ENCODE measurements at places on chromosomes 7 and 10.

- DNase-seq = no peak
These were observed 47.5 kb downstream of the BRAF start for GRCh38 chr7:140877249-140877524.

- DNase-seq = no peak
These were observed 35.1 kb upstream of the DNAH11 start for GRCh38 chr7:21507627-21508343.

DNA sequence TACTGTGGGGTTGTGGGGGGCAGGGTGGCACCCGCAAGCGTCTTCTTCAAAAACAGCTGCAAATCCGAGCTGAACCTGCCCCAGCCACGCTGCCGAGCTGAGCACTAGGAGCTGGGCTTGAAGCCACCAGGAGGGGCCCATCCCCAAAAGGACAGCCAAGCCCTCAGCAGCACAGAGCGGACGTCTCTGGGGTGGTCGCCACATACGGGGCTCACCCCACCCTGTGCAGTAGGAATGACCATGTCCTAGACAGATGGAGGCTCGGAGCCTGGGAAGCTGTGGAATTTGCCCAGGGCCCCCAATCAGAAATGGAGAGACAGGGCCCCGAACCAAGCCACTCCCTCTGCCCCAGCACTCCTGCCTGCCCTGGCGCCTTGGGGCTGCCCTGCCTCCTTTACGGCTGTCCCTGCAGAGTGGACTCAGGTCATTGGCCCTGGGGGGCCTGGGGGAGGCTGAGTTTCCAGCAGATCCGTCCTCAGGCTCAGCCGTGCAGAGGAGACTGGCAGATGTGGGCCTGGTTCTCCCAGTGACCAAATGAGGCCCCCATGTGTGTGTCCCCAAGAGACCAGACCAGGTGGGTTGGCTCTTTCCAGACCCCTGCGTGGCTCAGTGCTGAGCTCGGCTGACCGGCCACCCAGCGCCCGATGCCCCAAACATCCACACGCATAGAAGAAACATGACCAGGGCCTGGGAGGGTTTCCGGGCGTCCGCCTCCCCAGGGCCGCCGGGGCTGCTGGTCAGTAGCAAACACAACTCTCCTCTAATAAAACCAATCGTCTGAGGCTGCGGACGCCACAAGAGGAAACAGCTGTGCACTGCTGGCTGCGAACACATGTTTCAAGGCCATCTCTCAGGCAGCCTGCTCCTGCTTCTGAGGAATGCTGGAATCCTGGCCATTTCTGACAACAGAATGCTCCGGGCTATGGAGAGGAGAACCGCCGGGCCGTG, 54.9 kb downstream of the PDGFA start:
- no peak for DNase-seq

GRCh38 chr10:74055383-74056049, 57.6 kb downstream of the VCL start:
- DNase-seq = no peak

- no peak for DNase-seq
These were observed 5.7 kb upstream of the PIP start for GRCh38 chr7:143126146-143126545.

- DNase-seq = no peak
These were observed 232.8 kb upstream of the NPSR1 start for GRCh38 chr7:34425194-34425593.

DNA sequence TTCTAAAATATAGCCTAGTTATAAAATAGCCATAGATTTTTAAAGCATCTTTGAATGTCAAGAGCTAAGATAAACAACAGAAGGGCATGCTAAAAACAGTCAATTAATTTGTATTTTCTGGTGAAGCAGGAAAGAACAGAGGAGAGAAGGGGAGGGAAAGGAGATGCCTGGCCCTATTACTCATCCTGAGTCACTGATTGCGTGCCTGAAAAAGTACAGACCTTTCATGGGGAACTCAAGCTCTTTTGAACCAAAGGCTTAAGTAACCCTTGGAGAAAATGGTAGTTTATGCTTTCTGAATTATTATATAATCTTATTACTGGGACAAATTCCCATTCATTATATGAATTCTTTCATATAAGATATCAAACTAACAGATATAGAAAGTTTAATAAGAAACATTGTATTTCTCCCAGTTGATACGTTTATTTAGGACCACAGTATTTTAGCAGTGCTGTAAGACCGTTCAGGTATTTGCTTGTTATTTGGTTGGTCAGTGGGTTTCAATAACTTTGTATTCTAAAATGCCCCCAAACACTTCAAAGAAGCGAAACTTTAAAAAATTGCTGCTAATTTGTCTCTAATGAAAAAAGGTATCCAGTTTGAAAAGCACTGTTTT, 151.3 kb downstream of the HGF start:
- no peak for DNase-seq

DNA sequence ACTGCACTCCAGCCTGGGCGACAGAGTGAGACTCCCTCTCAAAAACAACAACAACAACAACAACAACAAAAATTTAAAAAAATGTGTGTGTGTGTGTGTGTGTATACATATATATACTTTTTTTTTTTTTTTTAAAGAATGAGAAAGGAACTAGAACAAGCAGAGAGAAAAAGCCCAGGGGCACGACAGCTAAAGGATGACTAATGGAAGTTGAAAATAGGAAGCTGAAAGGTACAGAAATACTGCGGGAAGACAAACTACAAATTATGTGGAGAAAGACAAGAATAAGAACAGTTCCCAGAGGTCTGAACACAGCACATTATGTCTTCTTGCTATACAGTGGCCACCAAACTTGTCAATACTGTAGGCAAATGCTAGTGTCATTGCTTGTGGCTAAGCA, 141.9 kb upstream of the PRSS1 start:
- no peak for DNase-seq

GRCh38 chr10:8181496-8182157, 127.1 kb downstream of the GATA3 start:
- DNase-seq = no peak

- peak; percentile 27 for DNase-seq
These were observed 670 bp downstream of the TPK1 start for GRCh38 chr7:144835155-144835611.

DNA sequence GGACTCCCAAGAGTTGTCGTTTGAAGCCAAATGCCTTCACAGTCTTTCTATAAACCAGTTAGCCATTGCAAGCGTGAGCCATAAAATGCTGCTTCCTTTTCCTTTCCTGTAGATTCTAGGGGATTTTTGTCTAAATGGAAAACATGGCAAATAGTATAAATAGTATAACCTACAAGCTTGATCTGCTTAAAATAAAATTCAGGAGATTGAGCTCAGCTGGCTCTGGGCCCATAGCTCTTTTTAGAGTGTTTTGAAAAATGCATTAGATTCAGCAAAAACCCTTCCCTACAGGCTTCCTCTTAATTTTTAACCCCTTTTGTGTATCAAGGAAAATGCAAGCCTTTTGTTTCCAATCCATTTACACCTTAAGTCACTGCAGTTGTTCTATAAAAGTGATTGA, 190.1 kb upstream of the GDF10 start:
- no peak for DNase-seq

DNA sequence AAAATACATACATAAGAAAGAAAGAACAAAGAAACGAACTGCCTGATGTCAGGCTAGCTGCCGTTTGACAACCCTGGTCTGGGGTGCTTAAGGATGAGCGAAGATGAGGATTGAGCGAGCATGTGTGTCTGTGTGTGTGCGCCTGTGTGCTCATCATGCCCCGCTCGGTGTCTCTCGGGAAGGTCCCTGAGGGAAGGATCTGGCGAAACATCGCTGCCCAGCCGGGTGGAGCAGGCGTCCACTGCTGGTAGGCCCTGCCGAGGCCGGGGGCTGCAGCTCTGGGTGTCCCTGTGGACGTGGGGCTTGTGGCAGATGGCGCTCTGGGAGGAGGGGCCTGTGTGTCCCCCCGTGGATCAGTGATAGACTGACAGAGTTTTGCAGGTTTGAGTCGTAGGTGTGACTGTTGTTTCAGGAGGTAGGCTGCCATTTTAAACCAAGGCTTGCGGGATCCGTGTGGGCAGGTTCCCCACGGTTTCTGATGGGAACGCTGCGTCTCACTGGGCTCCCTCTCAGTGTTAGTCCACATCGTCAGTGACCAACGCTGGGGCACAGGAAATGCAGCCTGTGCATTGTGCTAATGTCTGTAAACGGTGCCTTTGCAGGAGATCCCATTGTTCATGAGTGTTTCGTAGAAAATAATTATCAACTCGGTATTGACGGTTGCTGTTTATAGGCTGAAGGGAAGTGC, 5.9 kb upstream of the SUN1 start:
- DNase-seq = no peak

GRCh38 chr10:95544783-95545500, 16.2 kb downstream of the SORBS1 start:
- DNase-seq = no peak

DNA sequence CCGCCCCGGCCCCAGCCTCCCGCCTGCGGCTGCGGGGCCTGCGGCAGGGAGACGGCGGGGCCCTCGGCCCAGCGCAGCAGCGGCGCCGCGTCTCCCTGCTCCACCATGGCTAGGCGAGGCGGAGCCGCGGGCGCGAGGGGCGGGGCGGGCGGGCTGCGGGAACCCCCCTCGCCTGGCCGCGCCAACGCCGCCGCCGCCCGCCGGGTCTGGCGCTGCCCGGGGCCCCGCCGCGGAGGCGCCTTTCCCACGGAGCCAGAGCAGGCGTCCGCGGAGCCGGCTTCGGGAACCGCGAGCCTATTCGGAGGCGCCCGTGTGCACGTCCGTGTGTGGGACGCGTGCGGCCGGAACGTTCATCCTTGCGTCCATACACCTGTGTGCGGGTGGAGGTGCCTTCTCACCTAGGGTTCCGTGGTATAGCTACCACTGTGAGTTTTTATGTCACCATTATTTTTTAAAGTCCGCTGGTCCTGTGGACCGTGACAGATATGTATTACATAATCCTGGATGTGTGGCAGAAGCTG, at the start of gene DENND11:
Gene DENND11 (minus strand): TSS at position 120 of the 521 bp plus-strand sequence. CDS start 13 bp downstream, at position 107.
- peak; percentile 31 for DNase-seq

- DNase-seq = no peak
These were observed 25.6 kb downstream of the CDC123 start for GRCh38 chr10:12221323-12222298.

GRCh38 chr7:25125137-25125946, at the start of gene CYCS:
CYCS (minus strand) TSS chr7:25125260; CDS start chr7:25124119, 1,141 bp downstream.
- peak; percentile 100 for DNase-seq

DNA sequence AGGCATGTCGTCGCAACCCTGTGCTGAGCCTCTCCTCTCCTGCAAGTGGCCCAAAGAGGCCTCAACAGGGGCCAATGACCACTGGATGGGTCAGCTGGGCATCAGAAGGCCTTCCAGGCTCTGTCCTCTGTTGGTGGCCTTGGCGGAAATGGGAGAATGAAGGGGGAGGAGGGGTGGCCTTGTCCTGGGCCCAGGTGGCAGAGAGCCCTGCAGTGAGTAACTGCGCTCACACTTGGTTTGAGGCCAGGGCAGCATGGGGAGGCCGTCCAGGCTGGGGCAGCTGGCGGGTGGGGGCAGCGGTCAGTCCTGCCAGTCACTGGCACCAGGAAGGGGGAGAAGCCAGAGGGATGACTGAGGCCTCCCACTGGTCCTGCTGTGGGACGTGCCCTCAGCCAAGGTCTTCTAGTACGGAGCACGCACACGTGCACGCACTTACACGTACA, 59.8 kb downstream of the LHPP start:
- DNase-seq = no peak

DNA sequence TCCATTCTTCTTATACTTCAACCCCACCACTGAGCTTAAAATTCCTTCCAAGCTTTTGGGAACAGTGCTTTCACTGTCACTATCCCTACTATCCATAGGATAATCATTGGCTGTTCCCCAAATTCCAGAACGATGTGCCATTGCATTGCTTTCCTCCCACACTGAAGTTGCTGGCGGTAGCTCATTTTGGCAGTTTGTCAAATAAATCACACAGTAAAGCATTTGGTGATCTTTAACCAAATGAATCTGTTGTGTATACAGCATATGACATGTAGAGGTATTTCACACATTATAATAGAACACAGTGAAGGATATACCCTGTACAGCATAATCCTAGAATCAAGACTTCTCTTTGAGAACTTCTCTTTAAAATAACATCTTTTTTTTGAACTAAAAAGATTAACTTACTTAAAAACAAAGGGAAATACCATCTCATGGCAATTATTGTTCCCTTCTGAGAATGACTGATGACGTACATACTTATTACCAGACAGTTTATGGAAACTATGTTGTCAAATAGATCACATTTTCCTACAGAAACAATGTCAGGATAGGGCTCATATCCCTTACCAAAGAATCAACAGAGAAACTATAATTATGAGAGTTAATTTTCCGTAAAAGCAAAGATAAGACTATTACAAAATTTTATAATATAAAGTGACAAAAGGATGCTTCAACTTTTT, 93.6 kb downstream of the CTNNA3 start:
- no peak for DNase-seq

DNA sequence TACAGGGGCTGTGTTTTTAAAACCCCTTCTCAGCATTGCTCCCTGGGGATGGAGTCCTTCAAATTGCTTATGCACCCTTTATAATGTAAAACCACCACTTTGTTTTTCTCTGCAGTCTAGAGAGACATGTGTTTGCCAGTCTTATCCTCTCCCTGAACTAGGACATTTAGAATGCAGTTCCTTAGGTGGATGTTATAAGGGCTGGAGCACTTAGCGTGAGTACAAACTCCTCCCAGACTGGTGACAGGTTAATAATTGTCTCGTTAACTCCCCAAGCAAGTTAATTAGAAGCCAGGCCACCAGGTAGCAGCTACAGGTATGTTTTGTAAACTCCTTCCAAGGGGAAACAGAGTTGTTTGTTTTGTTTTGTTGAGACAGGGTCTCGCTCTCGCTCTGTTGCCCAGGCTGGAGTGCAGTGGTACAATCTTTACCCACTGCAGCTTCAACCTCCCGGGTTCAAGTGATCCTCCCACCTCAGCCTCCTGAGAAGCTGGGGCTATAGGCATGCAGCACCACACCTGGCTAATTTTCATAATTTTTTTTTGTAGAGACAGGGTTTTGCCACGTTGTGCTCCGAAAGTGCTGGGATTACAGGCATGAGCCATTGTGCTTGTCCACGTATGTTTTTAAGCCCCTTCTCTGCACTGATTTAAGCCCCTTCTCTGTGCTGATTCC, 100.2 kb downstream of the FAM107B start:
- no peak for DNase-seq

DNA sequence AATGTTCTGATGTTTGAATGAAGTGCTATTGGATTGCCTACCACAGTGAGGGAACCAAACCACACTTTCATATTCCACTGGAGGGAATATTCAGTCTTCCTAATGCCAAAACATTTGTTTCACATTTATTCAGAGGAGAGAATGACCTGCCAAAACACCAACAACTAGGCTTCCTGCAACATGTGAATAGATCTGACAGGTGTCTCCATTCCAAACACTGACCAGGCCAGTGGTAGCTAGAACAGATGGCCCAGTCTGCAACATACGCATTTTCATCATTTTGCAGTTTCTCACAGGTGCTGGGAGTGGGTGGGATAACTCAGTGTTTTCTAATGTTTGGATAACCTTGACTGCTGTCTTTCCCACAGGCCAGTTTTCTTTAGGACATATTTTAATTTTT, 110.0 kb downstream of the RELN start:
- DNase-seq = no peak

- no peak for DNase-seq
These were observed 24.5 kb upstream of the KLF14 start for GRCh38 chr7:130758429-130759056.

DNA sequence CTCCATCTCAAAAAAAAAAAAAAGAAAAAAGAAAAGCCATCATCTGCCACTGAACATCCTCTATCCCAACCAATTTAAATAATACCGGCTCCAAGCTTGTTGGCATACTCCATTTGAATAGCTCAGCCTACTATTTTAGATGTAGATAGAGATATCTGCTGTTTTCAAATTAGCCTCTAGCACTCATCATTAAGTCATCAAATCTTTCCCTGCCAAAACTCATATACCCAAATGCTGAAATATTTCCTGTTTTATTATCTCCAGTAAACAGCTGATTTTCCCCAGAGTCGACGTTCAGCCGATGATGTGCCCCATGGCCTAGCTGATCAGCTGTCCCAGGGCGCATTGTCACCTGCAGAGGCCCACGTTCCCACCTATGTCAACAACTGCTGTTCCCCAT, 34.5 kb upstream of the FRMD4A start:
- no peak for DNase-seq
